ENCODE measurements at places on chromosomes 5 and 9.

DNA sequence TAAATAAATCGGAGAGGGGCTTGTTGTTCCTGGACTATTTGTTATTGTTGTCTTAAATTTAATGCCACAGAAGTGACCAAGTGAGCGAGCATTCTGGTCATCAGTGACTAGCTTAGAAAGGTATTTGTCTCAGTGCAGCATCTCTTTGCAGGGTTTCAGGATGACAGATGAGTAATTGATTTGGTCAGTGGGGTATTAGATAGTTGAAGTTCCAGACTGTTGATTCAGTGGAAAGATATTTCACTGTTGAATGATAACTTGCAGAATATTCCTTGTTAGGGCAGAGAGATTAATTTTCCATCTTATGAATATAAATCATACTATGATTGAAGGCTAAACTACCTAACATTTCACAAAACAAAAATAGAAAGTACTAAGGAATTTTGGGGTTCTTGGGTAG, 122.4 kb downstream of the TRIO start:
- DNase-seq, result no peak

DNA sequence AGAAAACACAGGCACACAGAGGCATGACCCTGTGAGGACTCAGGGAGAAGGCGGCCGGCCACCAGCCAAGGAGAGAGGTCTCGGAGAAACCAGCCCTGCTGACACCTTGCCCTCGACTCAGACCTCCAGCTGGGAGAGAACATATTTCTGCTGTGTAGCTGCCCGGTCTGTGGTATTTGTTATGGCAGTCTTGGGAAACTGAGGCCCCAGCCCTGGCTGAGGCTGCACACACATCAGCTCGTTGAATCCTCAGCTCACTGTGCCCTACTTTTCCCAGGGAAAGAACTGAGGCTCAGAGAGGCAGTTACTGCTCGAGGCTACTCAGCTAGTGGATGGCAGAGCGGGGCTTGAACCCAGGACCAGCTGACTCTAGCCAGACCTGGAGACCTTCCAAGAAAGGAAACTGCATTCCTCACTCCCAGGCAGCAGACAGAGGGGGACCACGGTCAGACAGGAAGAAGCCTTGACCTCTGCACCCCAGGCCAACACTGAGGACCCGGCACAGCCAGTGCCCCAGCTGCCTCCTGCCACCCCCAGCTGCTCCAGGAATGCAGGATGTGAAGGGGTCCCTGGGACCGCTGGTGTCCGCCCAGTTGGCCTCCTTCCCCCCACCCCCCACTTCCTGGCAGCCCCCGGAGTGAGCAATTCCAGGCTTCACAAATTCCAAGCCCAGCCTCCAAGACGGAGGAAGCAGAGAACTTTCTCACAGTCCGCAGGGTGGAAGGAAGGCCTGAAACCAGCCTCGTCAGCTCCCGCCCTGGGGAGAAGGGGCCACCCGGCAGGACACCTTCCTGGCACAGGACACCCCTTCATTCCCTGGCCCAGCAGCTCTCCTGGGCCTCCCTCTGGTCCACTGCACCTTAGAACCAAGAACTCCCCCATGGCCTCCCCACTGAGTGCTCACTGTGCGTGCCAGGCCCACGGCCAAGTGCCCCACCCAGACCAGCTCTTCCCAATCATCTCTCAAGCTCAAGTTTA, 69.9 kb downstream of the LRSAM1 start:
- no peak for DNase-seq

- no peak for DNase-seq
These were observed 195.9 kb downstream of the SEMA6A start for GRCh38 chr5:116378777-116379121.

DNA sequence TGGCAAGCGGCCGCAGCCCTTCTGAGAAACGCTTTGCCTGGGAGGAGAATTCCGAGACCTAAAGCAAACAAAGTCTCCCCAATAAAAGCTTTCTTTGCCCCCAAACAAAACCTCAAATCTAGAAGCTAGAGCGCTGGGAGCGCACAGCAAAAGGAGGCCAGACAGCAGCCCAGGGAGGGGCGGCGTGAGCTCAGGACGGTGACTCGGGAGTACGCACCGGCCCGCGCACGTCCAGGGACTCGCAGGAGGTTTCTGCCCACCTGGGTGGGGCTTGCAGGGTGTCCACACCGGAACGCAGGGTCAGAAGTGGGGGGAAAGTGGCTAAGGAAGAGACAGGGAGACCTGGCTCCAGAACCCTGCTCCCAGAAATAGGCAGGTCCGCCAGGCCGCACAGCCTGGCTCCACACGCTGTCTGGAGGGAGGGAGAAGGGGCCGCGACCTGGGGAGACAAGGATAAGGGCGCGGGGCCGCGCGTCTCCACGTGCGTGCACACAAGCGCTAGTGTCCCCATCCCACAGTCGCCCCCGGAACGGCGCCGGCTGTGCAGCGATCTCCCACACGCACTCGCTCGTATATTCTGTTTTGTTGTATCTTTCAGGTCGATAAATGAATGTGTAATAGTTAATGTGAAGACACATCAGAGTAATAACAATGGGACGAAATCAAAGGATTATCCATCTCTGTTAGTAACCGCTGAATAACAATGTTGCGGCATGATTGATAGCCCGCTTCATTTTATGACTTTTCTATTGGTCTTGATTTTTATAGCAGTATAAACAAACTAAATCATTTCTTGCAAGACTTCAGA, 2.3 kb upstream of the OTP start:
- no peak for DNase-seq

- DNase-seq, result no peak
These were observed 78.6 kb upstream of the MYO10 start for GRCh38 chr5:17014686-17015085.

GRCh38 chr9:83304686-83305085, 233.5 kb downstream of the FRMD3 start:
- DNase-seq, result no peak

DNA sequence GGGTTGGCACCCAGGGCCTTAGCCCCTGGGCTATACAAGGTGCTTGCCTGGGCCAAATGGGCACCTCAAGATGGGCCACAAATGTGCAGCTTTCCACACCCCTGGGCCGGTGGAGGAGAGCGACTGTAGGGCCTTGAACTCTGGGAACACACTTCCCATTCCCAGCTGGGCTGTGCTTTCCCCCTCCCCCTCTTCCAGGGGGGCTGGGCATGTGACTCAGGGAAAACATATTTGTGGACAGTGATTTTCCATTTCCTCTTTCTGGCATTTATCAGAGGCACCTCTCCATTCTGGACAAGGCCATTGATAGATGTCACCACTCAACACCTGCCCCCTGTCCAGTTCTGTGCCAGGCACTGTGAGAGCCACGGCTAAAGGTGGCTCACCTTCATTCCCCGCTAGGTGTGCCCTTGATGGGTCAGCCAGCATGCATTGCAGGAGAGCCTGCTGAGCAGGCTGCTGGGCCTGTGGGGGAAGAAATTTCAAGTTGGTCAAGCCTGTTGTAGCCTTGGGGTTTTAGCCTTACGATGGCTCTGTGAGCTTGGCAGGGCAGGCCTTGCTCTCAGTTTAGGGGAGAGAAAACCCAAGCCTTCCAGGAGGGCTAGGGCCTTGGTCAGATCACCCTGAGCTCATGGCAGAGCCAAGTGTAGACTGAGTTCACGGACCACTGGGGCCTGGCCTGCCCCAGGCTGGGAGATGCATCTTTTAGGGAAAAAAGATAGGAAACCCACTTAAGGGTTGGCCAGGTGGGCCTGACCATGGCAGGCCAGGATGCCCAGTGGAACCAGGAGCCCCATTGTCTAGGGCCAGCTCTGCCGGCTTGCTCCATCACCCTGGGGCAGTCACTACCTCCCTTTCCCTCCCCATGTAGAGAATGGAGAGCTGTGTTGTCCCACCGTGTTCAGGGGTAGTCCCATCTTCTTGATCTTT, 113.9 kb downstream of the DAB2IP start:
- no peak for DNase-seq

DNA sequence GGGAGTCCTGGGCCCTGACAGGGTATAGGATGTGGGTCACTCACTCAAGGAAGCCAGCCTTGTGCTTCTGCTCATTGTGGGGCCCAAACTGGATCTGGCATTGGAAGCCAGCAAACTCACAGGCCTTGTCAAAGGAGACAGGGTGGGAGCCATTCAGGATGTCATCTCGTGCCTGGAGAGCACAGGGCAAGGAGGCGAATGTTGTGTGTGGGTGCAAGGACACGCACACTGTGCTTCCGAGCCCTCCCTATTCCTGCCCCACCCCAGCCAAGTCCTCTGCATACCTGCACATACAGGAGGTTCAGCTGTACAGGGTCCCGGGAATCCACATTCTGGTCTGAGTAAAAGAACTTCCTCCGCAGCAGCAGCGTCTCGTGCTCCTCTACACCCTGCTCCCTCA, 8.1 kb downstream of the TLN1 start:
- no peak for DNase-seq

GRCh38 chr9:38346811-38347210, 45.7 kb upstream of the ALDH1B1 start:
- no peak for DNase-seq

DNA sequence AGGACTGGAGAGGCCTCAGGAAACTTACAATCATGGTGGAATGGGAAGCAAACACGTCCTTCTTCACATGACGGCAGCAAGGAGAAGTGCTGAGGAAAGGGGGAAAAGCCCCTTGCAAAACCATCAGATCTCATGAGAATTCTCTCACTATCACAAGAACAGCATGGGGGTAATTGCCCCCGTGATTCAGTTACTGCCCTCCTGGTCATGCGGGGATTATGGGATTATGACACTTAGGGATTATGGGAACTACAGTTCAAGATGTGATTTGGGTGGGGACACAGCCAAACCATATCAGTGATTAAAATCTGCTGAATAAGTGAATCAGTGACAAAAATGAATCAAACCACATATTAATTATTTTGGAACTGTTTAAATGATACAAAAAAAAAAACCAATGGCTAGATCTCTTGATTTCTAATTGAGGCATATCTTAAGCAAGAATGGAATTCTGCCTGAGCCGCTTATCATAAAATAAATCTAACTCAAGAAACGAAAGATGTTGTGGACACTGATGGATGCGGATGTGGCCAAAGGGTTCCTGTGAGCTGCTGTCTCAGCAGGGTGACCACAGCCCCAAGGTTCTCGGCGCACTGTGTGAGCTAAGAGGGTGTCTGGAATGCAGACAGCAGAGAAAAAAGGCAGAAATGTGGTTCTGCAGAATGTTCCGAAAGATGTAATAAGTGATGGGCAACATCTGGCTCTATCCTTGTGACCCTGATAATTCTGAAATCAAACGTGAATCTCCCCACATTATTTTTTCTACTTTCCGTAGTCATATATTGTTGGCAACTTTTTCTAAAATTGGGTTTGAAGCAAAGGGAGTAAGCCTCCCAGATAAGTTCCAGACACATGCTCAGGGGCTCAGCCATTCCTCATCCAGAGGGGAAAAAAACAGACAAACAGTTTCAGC, 107.2 kb upstream of the ICE1 start:
- no peak for DNase-seq

- no peak for DNase-seq
These were observed 52.5 kb upstream of the GGTA1 start for GRCh38 chr9:121551985-121552753.

- no peak for DNase-seq
These were observed 721.5 kb upstream of the DMAC1 start for GRCh38 chr9:8521112-8521511.

DNA sequence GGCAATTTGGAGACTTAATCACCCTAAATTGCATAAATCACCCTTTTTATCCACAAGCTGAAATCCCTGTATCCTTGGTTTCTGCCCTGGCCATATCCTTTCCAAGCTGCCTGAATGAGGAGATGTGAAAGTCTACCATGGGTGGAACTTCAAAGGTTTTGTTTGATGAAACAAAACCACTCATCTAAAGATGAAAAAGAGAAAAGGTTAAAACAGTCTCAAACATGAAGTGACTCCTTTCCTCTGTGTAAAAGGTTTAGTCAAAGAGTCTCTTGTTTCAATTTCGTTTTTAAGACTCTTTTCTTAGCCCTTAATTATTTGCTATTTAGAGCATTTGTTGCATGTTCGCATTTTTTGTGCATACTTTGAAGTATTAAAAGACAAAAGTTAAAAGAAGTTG, 11.2 kb downstream of the SLC45A2 start:
- no peak for DNase-seq

DNA sequence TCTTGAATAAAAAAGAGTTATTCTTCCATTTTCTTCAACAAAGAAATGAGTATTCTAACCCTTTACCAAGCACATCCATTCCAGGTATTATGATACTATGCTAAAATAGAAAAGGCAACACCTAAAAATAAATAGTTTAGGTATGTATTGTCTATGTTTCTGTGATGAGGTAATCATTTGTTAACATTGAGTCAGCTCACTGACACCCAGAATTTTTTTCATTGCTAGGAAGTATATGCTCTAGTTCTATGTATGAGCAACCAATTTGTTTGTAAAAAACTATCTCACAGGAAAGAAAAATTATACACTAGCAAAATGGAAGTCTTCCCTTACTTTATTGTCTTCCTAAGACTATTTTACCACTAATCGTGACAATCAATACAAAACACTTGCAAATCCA, 615.6 kb upstream of the GRIN3A start:
- no peak for DNase-seq

- no peak for DNase-seq
These were observed 429.3 kb downstream of the TMEM232 start for GRCh38 chr5:110297152-110297670.

DNA sequence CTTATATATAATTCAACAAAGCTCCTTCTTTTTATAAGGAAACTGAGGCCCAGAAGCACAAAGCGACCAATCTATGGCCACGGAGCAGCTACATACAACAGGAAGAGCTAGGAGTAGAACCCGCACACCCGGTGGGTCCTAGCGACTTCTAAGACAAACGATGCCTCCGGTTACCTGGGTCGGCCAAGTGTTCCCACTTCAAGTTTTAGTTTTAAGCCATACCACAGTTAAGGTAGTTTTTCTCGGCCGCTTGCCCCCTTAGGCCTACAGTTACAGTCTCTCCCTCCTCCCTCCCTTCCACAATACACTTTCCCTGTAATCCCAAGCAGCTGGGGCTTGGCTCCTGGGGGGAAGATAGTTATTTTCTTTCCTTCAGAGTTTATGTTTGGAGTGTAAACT, 533 bp downstream of the SREK1IP1 start:
- no peak for DNase-seq

DNA sequence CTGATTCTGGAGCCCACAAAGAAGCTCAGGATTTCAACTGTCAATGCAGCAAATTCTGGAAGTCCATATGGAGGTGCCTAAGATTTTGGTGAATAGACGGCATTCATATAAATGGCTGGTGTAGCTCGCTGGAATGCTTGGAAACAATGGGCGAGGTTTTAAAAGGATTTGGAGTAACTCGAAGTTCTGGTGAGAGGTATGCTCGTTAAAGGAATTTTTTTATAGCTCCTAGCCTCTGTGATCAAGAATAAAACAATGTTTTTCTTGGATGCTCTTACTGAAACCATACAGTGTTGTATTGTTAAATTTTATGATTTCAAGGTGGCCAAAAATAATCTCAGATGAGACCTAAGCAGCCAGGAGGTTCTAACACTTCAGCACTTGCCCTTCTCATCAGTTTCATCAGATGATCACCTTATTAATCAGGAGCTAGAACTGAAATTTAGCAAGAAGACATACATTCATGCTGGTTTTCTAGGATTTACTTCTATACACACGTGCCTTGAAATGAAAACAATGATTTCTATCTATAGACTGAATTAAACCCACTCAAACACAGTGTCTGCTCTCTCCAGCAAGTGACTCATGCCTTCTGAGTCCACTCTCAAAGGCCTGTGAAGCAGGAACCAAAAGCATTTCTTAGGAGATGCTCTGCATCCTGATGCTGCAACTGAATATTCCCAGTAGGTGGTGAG, 79.2 kb downstream of the OTULIN start:
- no peak for DNase-seq
